Right forelimb (tissue), 1 donor: ENCODE measurements at places on chromosomes 16 and 17.

DNA sequence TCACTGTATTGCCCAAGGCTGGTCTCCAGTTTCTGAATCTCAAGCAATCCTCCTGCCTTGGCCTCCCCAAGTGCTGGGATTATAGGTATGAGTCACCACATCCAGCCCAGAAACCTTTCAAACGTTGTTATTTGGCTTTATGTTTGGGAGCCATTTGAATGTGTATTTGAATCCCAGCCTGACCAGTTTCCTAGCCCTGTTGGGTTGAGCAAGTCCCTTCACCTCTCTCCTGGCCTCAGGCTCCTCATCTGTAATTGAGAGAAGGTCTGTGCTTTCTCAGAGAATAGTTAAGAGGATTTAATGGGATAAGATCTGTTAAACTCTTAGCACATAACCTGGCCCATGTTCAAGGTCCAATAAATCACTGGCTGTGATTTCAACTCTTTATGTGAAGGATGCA is 385.8 kb upstream of the RBFOX1 start:
- no peak for DNase-seq

- DNase-seq: no peak
These were observed 17.5 kb downstream of the NDUFAF8 start for GRCh38 chr17:81256616-81257015.

DNA sequence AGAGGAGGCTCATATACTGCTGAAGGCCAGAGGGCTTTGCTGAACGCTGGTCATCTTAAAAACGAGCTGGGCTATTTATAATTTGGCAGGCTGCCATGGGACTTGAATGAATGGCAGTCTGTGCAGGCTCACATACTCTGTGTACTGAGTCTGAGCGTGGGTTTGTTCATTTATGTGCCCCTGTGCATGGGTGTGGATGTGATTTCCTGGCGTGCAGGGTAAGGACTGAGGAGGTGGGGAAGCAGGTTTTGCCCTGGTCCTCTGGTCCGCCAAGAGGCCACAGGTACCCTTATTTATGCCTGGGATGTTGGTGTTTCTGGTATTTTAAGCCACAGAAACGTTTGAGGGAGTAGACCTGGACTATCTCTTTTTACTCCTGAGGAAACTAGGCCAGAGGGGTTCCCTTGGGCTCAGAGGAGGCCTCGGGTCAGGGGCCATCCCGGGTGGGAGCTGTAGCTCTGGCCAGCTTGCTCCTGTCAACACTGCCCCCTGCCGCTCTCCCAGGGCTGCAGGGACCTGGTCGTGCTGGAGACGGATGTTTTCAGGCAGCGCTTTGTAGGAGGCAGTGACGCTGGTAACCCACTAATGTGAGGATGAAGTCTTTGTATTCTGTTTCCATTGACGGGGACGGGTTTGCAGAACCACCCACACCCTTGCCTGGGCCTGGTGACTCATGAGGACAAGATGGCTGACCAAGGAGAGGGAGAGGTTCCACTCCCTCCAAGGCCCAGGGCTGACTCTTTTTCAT is 184.4 kb downstream of the MSI2 start:
- peak; percentile 62 for DNase-seq

GRCh38 chr16:27706866-27707685 is 157.1 kb downstream of the KATNIP start:
- no peak for DNase-seq

DNA sequence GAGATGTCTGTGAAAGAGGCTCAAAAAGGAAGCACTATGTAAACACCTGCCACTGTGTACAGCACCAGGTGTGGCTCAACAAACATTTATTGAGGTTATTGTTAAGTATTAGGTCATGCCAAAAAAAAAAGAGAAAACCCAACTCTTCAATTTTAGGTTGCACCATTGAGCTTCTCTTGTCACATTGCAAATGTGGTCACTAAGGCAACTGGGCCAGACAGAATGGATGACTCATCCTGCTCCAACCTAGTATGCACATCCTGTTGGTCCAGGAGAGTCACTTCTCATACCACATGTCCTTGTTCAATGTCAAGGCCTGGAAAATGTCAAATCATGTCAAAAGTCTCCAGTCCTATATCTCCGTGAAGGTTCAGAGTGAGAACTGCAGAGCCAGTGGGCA is 25.0 kb downstream of the HOXB1 start:
- no peak for DNase-seq

DNA sequence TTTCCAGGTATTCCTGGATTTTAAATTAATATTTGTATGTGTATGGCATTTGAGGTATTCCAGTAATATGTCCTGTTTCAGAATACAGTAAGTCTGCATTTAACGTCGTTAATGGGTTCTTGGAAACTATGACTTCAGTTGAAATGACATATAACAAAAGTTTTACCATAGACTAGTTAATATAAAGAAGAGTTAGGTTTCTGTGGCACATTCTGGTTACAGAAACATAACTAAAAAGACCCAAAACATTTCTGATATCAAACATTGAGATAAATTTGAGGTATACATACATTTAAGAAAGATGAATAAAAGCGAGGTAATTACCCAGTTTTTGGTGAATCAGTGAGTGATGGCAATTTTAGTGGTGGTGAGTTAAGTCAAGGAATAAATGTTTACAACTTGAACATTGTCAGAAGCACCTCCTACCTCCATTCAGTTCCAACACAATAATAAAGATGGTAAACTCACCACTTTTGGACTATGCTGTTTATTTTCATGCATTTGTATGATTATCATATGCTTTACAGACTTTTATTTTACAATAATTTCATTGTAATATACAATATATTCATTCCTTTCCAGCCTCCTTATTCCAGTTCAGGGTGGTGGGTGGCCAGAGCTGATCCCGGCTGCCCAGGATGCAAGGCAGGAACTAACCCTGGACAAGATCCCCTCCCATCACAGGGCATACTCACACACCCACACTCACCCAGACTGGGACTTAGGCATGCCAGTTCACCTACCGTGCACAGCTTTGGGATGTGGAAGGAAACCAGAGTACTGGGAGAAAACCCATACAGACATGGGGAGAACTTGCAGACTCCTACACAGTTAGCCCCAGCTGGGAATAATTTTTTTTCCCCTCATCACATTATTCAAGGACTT is 9.7 kb downstream of the LUC7L3 start:
- DNase-seq: no peak

- no peak for DNase-seq
These were observed 24.8 kb upstream of the KDM6B start for GRCh38 chr17:7809086-7809790.

- no peak for DNase-seq
These were observed 149.9 kb downstream of the CLEC16A start for GRCh38 chr16:11094075-11094856.

DNA sequence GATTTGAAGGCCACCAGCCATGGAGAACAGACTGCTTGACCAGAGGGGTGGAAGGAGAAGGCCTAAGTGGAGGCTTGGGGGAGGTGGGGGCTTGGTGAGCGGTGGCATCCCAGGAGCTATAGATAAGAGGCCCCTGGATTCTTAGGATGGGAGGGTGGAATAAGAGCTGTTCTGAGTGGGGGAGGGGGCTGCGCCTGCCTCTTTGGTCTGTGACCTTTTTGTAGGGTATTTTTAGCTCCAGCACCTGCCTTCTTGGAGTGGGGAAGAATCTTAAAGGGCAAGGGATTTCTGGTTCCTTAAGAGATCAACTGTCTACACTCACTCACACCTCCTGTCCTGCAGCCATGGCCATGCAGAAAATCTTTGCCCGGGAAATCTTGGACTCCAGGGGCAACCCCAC is 567 bp downstream of the ENO3 start:
- no peak for DNase-seq

DNA sequence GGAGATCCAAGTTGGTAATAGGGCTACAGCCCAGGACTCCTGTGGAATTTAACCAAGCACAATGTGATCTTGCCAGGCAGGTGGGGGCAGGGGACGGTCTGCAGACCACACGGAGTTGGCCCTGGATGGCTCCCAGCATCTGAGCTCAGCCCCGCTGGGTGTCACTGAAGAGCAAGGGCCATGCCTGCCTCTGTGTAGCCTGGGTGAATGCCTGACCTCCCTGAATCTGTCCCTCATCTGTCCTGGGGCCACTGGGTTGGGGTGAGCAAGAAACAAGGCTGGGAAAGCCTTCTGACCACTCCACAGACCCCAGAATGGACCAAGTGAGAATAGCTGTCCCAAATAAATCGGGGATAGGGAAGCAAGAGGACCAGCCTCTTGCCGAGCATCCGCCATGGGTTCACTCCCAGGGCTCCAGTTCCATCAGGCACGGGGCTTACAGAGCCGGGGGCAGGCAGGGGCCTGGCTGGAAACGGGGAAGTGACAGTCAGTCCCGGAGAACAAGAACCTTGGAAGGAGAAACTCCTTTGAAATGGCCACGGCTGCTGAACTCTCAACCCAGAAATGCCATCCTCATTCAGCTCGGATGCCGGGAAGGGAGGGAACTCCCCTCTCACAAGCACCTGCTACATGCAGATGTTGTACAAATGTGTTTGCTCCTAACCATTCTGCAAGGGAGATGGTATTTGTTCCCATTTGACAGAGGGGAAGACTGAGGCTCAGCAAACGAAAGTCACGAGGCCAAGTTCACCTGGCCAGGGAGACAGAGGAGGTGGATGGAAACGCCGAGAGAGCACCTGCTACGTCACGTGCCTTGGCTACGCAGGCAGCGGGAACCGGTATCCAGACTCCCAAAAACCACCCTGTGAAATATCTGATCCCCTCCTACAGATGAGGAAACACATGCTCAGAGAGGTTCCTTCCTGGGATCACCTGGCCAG is 50.0 kb downstream of the RMI2 start:
- no peak for DNase-seq

DNA sequence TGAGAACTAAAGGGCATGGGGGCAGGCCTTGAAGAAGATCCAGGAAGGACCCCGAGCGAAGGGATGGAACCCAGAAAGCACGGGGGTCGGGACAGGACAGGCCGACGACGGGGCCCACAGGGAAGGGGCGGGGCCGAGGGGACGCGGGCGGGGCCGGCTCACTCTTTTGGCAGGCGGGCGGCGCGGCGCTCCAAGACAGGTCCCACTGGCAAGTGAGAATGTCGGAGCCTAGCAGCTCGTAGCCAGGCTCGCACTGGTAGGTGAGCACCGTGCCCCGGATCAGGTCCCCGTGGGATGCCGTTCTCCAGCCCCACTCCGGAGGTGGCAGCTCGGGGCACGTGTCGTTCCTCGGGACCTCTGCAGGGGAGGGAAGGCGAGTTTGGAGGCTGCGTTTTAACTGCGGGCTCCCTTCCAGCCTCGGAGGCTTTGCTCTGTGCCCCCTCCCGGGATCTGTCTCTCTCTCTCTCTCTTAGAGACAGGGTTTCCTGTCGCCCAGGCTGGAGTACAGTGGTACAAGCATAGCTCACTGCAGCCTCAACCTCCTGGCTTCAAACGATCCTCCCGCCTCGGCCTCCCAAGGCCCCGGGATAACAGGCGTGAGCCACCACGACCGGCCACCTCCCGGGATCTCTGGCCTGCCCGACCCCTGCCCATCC is 13.7 kb upstream of the CDIPT start:
- DNase-seq: no peak
